Heart left ventricle (tissue), 16 donors: ENCODE measurements at places on chromosomes 12 and 14. TPM values are rescaled to one million over a fixed set of nuclear protein-coding genes. Genes with fewer than 3 reads are reported as not detected.

- no peak for DNase-seq
These were observed 167.6 kb downstream of the ESR2 start for GRCh38 chr14:64126548-64126947.

GRCh38 chr12:68446901-68447796 lies 115.0 kb upstream of the MDM1 start:
- DNase-seq, result no peak

DNA sequence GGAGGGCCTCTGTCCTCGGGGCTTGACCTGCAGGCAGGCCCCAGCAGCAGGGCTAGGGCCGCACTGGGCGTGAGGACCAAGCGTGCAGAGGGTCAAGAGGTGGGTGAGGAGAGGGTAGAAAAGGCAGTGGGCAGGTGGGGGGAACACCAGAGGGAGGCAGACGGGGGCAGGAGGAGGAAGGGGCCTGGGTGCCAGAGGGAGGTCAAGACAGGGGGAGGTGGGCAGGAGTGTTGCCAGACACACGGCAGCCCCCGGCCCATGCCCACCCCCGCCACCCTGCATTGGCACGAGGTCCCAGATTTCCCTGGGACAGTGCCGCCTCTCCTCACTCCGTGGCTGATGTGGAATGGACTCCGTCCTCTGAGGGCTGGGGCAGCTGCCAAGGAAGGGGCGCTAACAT lies 8.2 kb downstream of the TMEM121 start:
- no peak for DNase-seq

DNA sequence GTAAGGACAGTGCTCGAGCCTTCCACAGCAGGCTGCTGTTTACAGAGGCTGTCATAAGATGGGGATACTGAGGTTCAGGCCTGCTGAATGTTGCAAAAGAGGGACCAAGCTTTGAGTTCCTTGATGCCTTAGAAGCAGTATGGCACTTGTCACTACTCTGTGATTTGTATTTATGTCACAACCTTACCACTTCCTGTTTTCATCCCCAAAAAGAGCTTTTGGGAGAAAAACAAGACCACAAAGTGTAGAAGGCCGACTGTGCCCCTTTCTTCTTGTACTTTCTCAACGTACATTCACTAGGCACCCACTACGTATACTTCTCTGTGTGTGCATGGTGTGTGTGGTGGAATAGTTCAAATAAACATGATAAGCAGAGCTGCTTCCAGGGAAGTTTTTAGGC lies 90.1 kb downstream of the DRAM1 start:
- DNase-seq, result no peak

- DNase-seq, result no peak
These were observed 55.8 kb downstream of the GALNT4 start for GRCh38 chr12:89468648-89469326.

- no peak for DNase-seq
These were observed 137.4 kb downstream of the LLPH start for GRCh38 chr12:65993173-65993572.

TSPAN9 gene
- 70.0 TPM for total RNA-seq

TBC1D30 gene
- total RNA-seq, result 2.8 TPM
